Esophagus squamous epithelium (tissue), 5 donors: ENCODE measurements at places on chromosomes 1 and 21. TPM values are rescaled to one million over a fixed set of nuclear protein-coding genes. Genes with fewer than 3 reads are reported as not detected.

GRCh38 chr1:231724876-231725647 lies 98.5 kb downstream of the DISC1 start:
- DNase-seq: no peak

- DNase-seq: no peak
Observed at GRCh38 chr21:34018910-34019309, 54.5 kb upstream of the MRPS6 start.

Gene FCRL1
- not detected for total RNA-seq

Gene NBPF3
- 10.7 TPM for total RNA-seq
